ENCODE measurements at places on chromosomes 1 and 21.

GRCh38 chr1:208252836-208253576, 8.8 kb upstream of the PLXNA2 start:
- DNase-seq: no peak

DNA sequence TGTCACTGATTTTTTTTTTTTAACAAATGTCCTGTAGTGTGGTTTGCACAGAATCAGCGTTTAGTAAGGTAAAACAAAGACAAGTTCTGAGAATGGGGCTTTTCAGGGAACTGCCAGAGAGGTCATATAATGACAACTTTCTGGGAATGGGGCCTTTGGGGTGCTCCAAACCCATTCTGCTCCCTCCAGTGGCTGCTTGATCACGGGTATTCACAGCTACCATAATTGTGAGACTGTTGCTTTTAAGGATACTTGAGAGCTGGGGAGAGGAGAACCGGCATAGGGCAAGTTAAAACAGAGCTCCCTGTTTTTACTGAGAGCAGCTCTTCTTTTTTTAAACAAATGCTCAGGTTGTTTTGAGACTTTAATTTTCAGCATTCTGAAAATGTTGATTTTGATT, 48.2 kb downstream of the CYP2J2 start:
- no peak for DNase-seq

DNA sequence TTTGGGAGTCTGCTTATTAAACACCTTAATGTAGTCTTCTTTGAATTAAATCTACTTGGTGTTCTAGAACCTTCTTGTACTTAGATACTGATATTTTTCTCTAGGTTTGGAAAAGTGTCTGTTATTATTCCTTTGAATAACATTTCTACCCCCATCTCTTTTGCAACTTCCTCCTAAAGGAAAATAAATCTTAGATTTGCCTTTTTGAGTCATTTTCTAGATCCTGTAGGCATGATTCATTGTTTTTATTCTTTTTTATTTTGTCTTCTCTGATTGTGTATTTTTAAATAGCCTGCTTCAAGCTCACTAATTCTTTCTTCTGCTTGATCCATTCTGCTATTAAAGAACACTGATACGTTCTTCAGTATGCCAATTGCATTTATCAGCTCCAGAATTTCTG, 155.9 kb upstream of the NEGR1 start:
- DNase-seq: no peak

- peak; percentile 37 for DNase-seq
Measured at GRCh38 chr1:111990026-111990877, 784 bp upstream of the KCND3 start.

DNA sequence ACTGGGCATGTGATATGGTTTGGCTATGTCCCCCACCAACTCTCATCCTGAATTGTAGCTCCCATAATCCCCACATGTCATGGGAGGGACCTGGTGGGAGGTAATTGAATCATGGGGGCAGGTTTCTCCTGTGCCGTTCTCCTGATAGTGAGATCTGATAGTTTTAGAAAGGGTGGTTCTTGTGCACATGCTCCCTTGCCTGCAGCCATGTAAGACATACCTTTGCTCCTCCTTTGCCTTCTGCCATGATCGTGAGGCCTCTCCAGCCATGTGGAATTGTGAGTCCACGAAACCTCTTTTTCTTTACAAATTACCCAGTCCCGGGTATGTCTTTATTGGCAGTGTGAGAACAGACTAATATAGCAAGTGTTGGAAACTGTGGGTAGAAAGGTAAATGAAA, 99.5 kb upstream of the HMCN1 start:
- DNase-seq: no peak

DNA sequence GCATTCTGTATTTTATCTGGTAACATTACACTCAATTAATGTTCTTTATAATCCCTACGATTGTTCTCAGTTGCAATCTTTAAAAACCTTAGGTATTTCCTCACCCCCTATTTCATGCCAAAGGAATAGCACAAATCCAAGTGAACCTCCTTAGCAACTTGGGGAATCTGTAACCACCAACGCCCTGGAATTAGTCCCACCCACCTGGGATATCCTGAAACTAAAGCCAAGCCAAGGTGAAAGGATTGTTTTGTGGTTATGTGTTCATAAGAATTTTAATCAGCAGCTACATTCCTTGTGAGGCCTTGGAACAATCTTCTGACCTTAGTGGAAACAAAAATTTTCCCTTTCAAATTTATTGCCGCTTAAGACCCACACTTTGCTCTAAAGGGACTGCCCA, 908.7 kb downstream of the TTLL7 start:
- no peak for DNase-seq

DNA sequence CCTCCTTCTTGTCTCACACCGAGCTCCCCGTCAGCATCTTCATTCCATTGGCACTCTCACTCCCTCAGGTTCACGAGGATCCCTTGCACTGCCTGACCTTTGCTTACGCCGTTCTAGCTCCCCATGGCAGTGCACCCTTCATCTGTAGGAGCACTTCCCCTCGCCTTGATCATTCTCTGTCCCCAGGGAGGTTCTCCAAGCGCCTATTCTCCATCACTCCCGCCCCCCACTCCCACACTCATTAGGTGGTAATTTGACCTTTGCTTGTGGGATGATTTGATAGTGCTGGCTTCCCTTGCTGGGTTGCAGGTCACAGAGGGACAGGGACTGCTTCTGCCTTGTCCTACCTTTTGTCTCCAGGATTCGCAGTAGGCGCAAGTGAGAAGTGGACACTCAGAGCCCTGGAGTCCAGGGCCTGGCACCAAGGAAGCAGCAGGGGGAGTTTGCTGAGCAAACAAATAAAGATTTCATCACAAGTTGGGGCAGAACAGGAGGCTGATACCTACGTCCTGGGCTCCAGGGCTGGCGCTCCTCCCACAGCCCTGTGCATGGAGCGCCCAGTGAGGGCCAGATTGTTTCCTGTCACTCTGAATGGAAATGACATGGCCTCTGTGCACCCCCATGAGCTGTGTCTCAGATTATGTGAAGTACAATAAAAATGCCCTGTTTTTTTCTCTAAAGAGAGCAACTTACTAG, 82.0 kb upstream of the RUNX3 start:
- peak; percentile 41 for DNase-seq

DNA sequence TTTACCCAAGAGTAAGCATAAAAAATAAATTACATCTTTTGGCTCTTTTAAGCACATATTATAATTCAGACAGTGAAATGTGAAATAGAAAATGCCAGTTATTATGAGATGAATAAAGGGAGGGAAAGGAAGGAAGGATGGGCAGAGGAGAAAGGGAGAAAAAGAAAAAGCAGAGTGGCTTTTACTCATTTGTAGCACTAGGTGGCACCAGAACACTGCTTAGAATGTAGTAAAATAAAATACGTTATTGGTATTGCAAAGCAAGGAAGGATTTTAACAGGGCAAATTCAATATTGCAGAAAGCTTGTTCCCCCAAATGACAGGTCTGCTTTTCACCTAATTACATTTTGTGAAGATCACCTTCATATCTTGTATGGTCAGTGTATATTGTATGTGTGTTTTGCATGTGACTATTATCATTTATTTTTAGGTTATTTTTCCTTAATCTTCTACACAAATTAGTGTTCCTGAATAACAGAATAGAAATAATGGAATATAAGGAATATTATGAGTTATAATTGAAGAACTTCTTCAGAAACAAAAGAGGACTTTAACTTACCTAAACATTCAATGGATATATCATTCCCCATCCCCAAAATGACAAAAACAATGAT, 9.1 kb upstream of the PCNX2 start:
- DNase-seq: no peak

GRCh38 chr1:225772848-225773247, 4.8 kb upstream of the SRP9 start:
- peak; percentile 78 for DNase-seq

DNA sequence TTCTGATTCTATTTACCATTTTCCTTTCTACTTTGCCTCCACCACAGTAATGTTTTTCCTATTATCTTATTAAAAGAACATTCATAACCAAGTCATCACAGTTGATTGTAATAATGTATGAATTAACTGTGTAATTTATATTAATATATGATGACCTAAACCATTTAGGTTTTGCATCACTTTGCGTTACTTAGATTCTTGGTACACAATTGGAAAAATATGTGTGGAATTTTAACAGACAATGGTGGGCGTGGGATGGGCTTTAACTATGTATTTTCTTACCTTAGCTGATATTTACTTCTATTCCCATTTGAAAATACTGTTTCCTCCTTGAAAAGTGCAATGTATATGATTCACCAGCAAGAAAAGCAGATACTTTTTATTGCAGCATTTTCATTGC, 3.6 kb downstream of the KRTAP21-3 start:
- no peak for DNase-seq

DNA sequence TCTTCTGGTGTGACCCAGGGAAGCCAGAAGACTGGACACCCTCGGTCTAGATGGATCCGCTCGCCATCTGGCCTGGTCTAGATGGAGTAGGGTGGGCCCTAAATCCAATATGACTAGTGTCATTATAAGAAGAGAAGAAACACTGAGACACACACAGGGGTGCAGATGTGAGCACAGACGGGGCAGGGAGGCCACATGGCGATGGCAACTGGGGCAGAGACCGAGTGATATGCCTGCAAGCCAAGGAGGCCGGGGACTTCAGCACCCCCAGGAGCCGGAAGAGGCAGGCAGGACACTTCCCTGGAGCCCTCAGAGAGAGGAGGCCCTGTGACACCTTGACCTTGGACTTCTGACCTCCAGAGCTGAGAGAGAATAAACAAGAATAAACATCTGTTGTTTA, 5.6 kb upstream of the TFF3 start:
- no peak for DNase-seq

DNA sequence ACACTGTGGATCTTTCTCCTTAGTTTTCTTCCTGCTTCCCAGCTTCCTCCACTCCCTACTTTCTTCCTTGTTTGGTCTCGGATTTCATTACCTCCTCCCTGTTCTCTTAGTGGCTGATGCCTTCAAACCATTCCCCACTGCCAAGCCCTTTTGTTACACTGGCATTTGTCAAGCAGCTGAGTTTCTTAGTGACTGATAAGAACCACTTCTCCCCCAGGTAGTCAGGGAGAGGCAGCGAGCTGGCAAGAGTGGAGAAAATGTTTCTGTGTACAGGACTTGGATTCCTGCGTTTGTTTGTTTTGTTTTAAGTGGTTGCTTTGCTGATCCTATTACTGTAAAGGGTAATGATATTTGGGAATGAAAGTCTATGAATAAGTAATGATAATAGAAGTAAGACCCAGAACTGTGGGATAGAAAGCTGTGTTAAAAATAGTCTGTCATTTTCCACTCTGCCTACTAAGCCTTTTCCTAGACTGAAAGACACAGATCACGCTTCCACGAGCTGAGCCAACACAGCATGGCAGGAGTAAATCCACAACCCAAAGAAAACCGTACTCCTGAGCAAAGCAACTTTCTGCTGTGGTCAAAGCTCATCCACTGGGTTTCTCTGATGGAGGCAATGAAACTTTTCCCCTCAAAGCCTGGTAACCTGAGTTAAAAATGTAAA, 10.1 kb upstream of the SERTAD4 start:
- peak; percentile 26 for DNase-seq

DNA sequence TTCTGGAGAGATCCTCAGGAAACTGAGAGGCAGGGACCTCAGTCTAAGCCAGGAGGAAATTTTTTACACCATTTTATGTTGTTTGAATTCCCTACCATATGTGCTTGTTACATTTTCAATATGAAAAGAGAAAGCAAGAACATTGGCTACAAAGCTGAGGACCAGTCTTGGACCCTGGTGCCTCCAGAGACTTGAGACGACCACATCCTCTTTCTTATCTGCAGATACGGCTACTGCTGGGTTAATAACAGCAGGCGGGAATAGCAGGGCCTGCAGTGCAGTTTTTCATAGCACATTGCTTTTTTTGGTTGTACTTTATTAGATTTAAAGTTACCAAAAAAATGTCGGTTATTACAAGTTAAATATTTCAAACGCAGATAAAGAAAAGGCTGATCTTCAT, 3.9 kb downstream of the KDM4A start:
- no peak for DNase-seq

GRCh38 chr1:41762251-41762650, 156.5 kb downstream of the HIVEP3 start:
- no peak for DNase-seq

DNA sequence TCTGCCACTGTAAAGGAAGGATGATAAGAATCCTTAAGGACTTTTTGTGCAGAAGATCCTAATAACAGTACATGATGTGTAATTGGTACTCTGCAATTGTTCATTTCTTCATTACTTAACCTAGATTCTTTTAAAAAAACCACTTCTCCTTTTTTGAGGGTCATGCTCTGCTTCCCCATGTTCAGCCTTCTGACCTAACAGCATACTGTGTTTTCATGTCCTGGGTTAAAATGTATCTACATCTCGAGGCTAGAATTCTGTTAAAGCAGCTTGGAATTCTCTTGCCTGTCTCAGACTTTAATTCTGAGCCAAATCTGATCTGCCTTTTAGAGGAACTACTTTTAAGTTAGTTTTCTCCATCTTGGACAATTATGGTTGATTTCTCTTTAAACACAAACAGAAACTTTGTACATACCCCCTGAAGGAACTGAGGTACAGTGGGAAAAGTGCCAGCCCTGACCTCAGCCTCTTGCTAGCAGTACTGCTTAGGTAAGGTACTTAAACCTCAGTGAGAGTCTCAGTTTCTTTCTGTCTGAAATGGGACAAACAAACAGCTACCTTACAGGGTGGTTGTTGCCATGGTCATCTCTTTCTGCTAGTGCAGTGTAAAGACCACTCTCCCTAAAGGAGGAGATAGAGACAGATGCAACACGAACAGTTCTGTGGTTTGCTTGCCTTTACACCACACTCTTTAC, 103.2 kb upstream of the DYNLT5 start:
- no peak for DNase-seq

DNA sequence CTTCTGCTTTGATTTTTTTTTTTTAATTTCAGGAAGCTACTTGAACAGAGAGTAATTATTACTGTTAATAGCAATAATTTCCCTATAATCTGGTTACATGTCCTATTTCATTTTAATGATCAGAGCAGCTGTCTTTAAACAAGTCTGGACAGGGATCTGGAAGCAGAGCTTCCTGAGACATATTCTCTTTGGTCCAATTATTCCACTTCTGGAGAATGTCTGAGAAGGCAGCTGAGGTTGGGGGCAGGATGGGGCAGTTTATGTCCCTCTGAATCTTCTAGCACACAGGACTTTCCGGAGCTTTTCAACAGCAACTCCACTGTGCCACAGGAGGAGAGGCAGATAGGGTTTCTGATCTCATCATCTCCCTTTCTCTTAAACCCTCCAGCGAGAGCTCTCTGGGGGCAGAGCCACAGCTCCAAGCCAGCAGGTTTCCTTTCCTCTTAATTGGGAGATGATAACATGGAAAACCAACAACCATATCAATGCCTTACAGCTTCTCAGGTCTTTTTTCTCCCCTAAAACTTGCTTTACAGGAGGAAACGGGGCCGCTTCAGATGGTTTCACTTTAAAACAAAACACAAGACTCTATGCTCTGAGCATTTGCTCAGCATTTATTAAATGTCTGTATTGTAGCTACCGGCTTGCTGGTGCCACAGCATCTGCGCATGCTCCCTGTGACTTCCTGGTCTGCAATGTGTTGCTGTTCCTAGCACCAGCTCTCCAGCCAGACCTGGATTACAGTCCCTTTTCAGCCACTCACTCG, 425.7 kb upstream of the USP24 start:
- peak; percentile 49 for DNase-seq

GRCh38 chr1:18651713-18652112, 21.1 kb downstream of the PAX7 start:
- no peak for DNase-seq

Measured in prostate gland (tissue), 2 donors.